ENCODE measurements at places on chromosomes 4 and X. TPM values are rescaled to one million over a fixed set of nuclear protein-coding genes. Genes with fewer than 3 reads are reported as not detected.
A peak's percentile ranks its signal among the peaks of the same experiment; 100 is the strongest.

DNA sequence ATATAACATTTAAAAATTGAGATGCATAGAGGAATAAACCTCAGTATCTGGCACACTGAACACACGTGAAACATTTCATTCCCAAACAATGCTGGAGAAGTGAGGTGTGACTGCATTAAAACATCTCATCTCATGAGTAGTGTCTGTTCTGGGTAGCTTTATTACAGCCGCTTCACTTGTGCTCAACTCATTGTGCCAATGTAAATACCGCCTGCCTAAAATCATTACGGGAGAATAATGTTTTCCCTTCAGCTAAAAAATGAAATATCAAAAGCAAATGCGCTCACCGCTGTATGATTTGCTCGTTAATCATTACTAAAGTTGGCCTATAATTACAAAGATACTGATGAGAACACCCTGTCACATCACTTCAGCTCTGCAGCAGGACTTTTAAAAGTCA is 110.2 kb upstream of the PRPS2 start:
- no peak for DNase-seq

Gene PPM1K
- 24.4 TPM for total RNA-seq

Gene UGT2B15
- 826 TPM for total RNA-seq

DNA sequence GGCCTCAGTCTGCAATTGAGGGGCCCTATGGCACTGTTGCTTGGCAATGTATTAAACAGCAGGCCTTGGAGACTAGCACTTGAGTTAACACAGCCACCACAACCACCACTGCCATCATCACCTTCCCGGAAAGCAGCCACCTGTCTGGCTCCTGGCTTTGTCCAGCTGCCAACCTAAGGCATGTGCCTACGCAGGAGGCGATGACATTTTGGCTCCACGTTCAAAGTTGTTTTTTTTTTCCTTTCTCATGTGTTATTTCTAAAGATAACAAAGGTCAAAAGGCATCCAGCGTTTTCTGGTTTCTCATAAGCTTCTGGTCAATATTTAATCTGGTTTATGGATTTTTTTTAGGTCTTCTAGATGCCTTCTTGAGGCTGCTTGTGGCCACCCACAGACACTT is 7.5 kb downstream of the CLDN2 start:
- peak; percentile 49 for DNase-seq

DNA sequence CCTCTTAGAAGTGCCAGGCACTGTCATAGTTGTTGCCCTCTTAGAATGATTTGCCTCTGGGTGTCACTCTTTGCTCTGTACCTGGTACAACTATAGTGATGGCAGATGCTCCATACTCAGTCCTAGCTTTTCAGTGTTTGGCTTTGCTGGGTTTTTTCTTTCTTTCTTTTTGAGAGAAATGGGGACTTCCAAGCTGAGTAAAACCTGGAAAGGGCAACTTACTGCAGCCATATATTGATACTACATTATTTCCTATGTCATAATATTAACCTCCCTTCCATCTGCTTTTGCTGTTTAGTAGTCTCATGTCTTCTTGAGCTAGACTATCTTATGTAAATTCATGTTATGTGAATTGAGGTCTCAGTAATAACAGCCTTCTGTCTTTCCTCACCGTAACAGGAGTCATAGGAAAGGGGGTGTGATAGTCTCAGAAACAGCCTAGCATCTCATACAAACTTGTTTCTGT is 49.0 kb downstream of the NIPAL1 start:
- DNase-seq = no peak

Gene ZXDA
- total RNA-seq = 8.4 TPM

DNA sequence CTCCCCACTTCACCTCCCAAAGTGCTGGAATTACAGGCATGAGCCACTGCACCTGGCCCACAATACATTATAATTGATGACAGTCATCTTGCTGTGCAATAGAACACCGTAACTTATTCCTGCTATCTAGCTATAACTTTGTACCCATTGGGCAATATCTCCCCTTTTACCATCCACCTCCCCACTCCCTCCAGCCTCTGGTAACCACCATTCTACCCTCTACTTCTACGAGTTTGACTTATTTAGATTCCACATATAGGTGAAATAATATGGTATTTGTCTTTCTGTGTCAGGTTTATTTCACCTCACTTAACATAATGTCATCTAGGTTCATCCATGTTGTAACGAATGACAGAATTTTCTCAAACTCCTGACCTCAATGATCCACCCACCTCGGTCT is 8.2 kb upstream of the TEX11 start:
- no peak for DNase-seq

- no peak for DNase-seq
Measured at GRCh38 chr4:149781150-149781549, 34.5 kb downstream of the IQCM start.

Gene PPP1R2C
- not detected for total RNA-seq

DNA sequence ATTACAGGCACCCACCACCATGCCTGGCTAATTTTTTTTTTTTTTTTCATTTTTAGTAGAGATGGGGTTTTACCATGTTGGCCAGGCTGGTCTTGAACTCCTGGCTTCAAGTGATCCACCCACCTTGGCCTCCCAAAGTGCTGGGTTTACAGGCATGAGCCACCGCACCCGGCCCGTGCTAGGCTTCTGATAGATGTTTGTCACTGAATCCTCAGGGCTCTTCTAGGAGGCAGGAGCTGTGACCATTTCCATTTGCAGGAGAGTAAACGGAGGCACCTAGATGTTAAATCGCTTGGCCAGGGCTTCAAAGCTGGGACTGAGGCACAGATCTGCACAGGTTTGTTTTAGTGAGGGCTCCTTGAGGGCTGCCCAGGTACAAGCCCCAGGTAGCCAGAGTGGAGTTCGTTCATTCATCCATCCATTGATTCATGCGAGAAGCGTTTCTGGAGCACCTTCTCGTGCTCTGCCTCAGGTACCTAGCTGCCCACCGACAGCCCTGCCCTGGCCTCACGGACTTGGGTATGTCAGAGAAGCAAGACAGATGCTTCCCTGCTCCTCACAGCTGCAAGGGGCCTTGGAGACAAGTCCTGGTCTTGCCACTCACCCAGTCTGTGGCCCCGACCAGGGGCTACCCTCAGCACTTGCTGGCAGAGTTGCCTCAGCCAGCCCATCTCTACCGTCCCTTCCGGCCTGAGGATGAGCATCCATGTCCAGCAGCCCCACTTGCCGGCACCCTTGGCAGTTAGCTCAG is 106.4 kb downstream of the PSAPL1 start:
- no peak for DNase-seq

Gene XAGE1B
- not detected for total RNA-seq
